Coronary artery (tissue), 2 donors: ENCODE measurements at places on chromosomes 2 and 18.

DNA sequence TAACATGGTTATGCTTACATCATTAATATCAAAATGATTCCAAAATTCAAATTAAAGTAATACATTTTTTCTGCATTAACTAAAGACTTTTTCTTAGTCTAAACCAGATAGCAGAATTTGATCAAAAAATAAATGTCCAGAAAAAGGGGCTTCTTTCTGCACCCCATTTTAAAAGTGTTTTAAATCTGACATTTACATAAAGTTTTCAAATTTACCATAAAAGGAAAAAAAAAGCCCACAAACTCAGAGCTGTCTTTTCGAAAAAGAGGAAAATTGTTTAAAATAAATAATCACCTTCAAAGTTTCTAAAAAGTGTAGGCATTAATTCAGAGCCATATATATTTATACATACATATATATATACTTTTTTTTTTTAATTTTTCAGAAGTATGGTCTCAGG is 1.5 kb downstream of the FASTKD1 start:
- DNase-seq: no peak

- DNase-seq: no peak
Measured at GRCh38 chr2:163719331-163719730, 16.5 kb downstream of the FIGN start.

- no peak for DNase-seq
Measured at GRCh38 chr2:232479341-232480200, 8.1 kb downstream of the ECEL1 start.

- DNase-seq: no peak
Measured at GRCh38 chr2:205435970-205436369, 246.3 kb upstream of the NRP2 start.

GRCh38 chr2:32611366-32611765 is 16.5 kb upstream of the TTC27 start:
- DNase-seq: no peak

GRCh38 chr2:215839309-215839708 is 174.0 kb downstream of the MREG start:
- no peak for DNase-seq

DNA sequence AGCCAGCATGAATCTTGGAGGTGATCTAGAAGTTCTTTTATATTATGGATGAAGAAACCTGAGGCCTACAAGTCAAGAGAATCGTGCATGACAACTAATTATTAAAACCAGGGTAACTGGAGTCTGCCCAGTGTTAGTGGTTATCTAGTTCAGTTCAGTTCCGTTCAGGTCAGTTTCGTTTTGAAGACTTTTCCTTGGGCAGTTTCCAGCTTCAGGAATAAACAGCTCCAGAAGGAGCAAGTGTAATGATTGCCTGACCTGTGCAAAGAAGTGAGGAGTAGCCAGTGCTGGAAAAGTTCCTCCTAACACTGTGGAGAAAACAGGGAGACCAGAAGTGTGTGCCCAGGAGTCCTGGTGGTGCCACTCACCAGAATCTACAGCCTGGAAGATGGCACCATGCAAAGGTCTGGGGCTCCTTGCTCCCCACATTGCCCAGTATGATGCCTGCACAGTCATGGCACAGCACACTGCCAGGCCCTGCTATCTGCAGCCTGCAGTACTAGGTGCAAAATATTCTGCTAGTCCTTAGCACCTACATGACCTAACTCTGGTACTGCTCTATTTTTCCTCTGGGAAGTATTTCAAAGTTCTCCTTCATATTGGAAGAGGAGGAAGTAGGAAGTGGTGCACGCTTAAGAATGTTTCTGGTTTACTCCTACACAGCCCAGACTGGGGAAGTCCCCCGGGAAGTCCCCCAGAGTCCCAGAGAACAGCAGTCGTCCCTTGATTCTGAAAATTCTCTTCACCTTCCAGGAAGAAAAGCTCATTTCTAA is 65.8 kb downstream of the SUMO1 start:
- peak; percentile 28 for DNase-seq

- no peak for DNase-seq
Measured at GRCh38 chr2:236579746-236580315, 10.2 kb downstream of the ACKR3 start.

DNA sequence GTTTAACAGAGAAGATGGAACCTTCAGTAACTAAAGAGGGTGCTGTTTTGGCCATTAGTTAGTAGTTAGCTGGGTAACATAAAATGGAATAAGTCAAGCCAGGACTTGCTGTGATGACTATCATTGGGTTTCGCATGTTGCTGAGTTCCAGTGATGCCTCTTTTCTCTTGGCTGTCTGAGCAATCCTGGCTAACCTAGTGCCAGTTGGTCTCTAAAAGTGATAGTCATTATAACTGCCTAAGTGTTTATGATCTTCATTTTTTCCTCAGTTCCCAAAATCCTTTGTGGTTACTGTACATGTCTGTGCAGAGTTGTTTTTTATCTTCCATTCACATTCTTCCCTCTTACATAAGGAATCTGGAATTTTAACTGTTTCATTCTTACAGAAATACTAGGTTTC is 33.4 kb downstream of the WDR43 start:
- no peak for DNase-seq

DNA sequence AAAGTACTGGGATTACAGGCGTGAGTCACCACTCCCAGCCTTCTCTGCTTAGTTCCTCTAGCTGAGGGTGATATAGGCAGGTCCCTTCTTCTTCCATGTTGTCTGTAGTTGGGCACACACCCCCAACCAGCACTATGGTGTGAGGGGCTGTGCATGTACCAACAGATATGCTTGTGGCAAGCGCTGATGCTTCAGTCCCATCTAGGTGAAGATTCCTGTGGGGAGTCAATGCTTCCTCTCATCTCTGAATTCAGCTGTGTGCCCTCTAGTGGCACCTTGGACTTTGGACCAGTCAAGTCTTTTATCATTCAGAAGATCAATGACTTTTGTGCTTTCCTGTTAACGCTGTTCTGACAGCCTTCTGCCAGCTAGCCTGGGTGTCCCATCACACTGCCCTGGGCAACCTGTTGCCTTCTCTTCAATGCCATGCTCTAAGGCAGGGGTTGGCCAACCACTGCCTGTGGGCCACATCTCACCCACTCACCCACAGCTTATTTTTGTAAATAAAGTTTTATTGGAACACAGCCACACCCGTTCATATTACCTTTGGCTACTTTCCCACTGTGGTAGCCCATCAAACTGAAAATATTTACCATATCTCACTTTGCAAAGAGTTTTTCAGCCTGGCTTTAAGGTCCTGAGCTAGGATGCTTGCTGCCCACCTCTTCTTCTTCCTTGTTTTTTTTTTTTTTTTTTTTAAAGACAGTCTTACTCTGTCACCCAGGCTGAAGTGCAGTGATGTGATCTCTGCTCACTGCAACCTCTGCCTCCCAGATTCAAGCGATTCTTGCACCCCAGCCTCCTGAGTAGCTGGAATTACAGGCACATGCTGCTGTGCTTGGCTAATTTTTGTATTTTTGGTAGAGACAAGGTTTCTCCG is 51.0 kb downstream of the NPAS2 start:
- DNase-seq: no peak

GRCh38 chr18:11607906-11608305 is 1.5 kb upstream of the SLC35G4 start:
- no peak for DNase-seq

DNA sequence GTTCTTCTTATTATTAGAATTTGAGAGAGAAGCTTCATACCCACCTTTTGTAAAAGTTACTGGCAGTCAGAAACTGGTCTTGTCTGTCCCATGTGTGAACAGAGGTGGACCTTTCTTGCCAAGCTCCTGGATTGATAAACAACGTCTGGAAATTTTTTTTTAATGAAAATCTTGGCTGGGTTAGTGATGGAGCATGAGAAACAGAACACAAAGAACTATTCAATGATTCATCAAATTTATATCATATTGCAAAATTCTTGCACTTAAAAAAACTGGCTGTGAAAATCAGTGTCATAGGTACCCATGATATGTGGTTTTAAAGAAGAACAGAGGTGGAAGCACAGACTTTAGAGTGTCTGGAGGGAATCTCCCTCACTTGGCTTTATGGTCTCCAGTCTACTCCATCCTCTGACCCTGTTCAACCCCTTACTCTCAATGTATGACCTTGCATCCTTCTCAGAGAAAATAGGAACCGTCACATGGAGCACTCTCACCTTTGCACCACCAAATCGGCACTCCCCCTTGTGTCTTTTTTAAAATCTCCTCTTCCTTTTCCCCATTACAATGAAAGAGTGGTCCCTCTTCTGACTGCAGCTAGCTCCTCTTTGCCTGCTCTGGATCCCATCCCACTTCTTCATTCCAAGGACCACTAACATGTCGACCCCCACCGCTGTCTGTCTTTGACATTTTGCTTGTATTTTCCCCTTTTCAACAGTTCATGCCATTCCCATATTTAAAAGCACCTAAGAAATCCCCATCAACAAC is 58.2 kb downstream of the COPS8 start:
- DNase-seq: peak; percentile 33

DNA sequence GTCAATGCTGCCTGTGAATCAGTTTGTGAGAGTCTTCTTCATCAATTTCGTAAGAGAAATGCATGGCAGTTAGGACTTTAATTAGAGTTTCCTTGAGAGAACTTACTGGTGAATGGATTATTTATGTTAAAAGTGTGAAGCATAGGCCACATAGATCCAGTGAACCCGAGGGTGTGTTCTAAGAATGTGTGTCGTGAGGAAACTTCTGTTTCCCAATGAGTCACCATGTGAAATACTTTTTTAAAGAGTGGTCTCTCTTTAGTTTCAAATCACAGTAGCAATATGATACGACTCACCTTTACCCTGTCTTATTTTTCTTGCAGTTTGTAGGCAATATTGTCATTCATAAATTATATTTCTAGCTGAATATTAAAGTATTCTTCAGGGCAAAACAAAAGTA is 18.5 kb downstream of the THSD7B start:
- DNase-seq: no peak
